Fibroblast of skin of abdomen (primary cell): ENCODE measurements at places on chromosomes 6 and 20.

DNA sequence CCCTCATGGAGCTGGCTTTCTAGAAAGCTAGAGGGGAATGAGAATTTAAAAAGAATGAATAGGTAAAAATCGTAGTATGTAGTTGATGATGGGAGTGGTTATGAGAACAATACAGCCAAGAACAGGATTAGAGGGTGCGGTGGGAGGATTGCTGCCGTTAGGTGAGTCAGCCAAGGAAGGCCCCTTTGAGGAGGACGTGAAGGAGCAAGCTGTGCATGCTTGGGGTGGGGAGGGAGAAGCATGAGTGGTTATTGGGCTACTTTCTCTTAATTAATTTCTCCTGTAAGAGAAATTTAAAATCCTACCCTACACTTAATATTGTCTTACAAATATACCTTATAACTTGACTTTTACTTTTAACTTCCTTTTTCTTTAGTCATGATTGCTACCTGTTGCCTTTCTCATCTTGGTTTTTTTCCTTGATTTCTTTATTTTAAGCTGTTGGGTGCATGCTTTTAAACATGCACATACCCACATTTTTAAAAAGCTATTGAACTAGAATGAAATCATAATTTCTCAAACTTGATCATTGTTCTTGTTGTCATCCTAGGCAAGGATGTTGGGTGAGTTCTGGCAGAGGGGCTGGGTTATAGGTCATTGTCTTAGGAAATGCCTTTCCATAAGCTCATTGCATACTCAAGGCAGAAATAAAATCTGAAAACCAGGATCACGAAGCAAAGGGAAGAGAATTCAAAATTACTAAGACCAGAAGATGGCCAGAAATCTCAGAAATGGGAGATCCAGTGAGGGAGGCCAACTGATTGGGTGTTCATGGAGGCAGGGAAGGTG is 114.5 kb downstream of the TCP11 start:
- no peak for DNase-seq

DNA sequence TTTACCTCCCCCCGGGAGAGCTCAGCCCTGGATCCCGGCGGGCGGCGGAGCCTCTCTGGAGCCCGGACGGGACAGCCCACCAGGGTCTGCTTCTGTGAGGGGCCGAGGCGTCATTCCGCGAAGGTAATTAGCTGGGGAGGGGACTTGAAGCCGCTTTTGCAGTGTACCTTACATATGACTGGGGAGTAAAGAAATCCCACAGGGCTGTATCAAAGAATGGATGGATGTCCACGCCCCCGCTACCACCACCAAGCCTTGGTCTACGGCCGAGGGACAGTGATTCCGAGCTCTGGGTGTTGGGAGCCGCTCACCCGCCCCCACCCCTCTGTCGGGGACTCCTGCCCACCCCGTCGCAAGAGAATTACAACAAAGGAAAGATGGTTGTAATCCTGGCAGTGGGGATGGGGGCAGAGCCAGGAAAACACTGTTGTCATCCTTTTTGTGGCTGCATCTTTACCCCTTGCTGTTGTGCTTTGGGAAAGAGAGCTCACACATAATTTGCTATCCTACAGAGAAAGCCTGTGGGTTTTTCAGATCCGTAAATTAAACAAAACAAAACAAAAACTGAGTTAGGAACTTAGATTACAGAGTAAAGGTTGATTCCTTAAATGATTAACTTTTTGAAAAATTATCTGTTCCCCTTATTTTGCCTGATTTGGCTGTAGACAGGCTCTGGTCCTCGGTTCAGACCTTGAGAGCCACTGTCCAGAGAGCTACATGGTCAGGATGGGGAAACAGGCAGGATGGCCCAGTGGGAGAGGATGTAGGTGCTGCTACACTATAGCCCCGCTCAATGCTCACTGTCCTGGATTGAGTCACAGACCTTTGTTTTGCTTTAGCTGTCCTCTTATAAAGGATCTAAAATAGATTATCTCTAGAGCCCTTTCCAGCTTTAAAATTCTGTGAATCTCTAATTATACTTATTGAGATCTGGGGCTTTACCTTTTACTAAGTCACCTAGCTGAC is 997 bp upstream of the FBXO30 start:
- DNase-seq = peak; percentile 20

- no peak for DNase-seq
Measured at GRCh38 chr6:99501762-99502161, 13.5 kb downstream of the USP45 start.

- peak; percentile 30 for DNase-seq
Measured at GRCh38 chr6:162058281-162058875, 669.2 kb downstream of the PRKN start.

- DNase-seq = no peak
Measured at GRCh38 chr6:68046302-68046701, 588.8 kb upstream of the ADGRB3 start.

- DNase-seq = no peak
Measured at GRCh38 chr6:134636186-134636799, 313.6 kb downstream of the ALDH8A1 start.

- DNase-seq = peak; percentile 47
Measured at GRCh38 chr6:3137057-3137777, 18.7 kb downstream of the BPHL start.

- no peak for DNase-seq
Measured at GRCh38 chr6:167786853-167787675, 39.6 kb upstream of the AFDN start.

GRCh38 chr20:25054096-25054820 is 3.7 kb downstream of the ACSS1 start:
- DNase-seq = no peak

DNA sequence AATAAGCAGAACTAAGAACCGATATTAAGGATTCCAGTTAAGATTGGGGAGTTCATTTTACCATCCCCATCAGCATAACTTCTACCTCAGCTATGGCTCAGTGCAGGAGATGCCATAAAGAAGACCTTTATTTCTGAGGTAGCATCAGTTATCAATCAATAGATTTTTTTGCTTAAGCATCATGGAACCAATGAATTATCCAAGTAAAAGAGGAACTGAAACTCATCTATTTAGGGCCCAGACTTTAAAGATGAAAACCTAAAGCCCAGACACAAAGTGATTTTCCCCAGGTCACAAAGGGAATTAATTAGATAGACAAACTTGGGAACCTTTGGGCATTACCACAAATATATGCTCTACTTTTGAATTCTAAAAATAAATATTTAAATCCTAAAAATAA is 59.2 kb upstream of the TINAG start:
- no peak for DNase-seq

DNA sequence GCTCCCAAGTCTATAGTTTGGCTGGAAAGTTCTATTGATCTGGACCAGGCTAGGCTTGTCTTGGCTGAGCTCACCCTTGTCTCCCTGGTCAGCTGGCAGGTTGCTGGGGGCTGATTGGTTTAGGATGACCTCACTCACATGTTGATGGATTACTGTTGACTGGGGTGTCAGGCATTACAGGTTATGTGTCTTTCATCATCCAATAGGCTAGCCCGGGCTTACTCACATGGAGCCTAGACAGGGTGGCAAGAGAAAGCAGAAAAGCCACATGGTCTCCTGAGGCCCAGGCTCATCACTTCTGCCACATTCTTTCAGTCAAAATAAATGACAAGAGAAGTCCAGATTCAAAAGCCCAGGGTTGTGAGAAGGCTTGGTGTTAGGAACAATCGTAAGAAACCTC is 103.5 kb downstream of the BFSP1 start:
- no peak for DNase-seq

GRCh38 chr20:38970302-38970701 is 8.2 kb downstream of the DHX35 start:
- DNase-seq = peak; percentile 88

DNA sequence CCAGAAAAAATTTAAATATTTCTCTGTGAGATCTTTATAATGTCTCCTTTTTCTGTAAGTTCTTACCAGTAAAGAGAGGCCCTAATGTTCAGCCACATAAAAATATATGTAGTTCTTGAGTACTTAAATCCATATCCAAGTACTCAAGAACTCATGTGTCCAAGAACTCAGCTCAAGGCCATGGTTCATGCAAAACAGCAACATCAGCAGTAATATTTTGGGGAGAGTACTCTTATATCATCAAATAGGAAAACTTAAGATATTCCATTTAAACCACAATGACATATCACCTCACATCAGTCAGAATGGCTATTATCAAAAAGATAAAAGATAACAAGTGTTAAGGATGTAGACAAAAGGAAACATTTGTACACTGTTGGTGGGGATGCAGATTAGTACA is 3.4 kb upstream of the HLA-DQB1 start:
- no peak for DNase-seq

GRCh38 chr6:25442898-25443297 is 163.7 kb downstream of the CARMIL1 start:
- DNase-seq = no peak

GRCh38 chr6:70680396-70680795 is 12.7 kb downstream of the SMAP1 start:
- no peak for DNase-seq

GRCh38 chr6:14498748-14499147 is 381.2 kb downstream of the CD83 start:
- DNase-seq = no peak

DNA sequence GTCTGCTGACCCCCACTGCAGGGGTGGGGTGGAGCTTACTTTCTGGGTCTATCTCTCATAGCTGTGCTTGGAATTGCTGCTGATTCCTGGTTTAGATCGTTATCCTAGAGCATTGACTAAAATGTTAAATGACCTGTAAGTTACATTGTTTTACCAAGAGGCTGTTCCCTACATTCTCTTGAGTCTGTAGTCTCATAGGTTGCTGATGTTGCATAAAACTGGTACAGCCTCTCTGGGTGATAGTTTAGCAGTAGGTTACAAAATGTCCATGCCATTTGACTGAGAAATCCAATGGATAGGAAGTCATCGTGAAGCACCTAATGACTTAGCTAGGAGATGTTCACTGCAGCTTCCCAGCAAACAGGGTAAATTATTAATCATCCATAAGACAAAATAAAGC is 62.4 kb downstream of the TPD52L1 start:
- DNase-seq = no peak

DNA sequence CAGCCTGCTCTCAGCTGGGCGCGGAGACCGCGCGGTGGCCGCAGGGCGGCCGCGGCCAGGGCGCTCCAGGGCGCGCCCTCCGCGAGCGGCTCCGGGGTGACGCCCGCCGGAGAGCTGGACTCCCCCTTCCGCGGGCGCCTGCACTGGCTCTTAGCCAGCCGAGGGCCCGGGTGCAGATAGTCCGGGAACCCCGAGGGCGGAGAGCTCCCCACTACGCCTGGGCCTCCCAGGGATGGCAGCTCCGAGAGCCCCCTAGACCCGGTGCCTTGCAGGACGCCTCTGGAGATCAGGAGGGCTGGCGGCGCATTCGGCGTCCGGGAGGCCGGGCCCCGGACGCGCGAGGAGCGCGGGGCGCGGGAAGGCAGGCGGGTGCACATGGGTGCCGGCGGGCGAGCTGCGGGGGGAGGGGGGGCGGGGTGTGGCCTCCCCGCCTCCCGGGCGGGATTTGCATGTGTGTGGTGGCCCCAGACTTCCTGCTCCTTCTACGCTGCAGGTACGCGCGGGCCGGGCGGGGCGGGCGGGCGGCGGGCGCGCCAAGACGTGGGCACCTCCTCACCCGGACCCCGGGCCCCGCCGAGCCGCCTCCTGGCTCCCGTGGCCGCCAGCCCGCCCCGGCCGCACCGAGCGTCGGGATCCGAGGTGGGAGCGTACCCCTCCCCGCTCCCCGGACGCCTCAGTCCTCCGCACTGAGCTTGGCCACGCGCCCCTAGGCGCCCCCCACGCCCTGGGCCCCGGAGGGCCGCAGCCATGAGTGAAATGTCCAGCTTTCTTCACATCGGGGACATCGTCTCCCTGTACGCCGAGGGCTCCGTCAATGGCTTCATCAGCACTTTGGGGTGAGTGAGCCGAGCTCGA is at the start of gene ITPR3:
Gene ITPR3 (plus strand): TSS at position 467 of the 855 bp plus-strand sequence. CDS start 281 bp downstream, at position 748.
- peak; percentile 16 for DNase-seq

DNA sequence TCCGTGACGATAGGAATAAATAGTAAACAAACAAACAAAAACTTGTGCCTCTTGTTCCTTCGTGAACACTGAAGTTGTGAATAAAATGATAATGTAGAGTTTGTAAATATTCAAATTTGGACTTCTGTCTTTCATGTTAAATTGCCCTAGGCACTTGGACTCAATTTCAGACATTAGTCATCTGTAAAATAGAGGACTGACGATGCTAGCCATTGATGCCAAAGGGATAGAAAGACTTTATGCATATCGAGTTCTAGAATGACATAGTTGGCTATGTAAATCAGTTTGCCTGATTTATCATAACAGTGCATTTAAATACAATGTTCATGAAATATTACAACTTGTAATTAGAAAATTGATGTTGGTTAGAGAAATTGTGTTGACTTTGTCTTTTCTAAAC is 45.9 kb upstream of the FLRT3 start:
- DNase-seq = no peak

GRCh38 chr6:55456016-55456415 is 123.0 kb downstream of the HMGCLL1 start:
- no peak for DNase-seq

DNA sequence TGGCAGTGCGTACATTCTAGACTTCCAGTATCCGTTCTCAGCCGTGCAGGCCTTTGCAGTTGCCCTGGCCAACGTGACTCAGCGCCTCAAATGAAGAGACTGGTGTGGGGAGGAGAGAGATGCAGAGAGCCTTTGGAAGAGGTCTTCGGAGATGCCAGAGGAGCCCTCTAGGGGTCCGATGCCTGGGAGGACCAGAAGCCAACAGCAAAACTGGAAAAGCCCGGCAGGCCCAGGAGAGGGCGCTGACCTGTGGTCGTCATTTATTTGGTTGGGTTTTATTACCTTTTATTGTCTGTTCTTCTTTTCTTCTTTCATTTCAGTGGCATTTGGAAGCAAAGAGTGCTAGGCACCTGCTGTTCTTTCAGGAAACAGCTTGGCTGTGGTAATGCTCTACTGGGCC is 53.3 kb upstream of the TMEM181 start:
- peak; percentile 13 for DNase-seq

DNA sequence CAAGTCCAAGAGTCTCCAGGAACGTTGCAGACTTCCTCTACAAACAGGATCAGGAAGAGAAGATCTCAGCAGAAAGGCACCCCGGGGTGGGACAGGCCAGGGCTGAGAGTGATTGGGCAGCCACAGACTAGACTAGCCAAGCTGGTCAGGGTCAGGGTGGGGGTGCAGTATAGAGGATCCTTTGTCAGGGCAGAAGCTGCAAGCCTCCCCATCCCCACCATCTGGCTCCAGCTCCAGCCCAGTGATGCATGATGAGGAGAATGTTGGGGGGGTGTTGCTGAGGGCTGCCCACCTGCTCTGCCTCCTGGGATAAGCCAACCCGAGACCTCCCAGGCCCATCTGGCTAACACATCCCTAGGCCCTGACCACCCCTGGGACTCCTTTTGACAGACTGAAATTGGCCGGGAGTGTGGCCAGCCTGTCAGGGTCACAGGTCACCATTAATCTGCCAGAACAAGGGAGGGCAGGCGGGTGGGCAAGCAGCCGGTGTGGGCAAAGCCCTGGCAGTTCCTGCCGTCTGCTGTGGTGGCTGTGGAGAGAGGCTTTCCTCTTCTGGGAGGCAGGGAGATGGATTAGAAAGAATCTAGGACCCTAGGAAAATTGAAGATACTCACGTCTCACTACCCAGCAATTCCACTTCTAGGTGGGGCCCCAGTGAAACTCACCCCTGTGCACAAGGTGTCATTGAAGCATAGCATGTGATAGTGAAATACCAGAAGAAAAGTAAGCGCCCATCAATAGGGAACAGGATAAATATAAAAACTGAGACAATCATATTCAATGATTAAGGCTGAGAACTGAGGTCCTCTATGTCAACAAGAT is 22.1 kb upstream of the SNTA1 start:
- DNase-seq = no peak
